ENCODE measurements at places on chromosomes 1 and 21.

DNA sequence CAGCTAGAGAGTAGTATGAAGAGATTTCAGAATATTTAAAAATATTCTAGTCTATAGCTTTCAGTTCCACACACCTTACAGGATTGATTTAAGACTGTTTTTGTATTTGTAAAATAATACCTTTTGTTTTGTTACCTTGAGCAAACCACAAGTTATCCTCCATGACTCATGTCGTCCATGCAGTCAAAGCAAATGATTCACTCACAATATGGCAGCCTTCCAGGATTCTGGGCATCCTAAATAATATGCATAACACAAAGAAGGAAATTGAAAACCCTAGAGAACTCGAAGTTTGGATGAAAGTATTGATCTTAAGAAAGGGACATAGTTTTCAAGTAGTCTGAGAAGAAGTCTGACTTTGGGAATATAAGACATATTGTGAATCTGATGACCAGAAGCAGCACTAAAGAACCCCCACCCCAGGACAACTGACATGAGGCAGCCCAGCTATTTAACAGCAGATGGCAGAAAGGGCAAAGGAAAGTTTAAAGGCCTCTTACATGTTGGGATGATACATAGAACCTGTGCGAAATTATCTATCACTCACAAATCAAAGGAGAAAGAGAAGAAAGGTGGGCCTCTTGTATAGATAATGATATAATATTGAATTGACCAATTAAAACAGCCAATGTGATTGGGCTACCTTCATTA, 857.9 kb downstream of the BRINP3 start:
- peak; percentile 92 for DNase-seq

GRCh38 chr1:180925471-180926051, 12.9 kb downstream of the KIAA1614 start:
- DNase-seq, result no peak

- no peak for DNase-seq
These were observed 69.6 kb downstream of the OLFML2B start for GRCh38 chr1:161954050-161954449.

DNA sequence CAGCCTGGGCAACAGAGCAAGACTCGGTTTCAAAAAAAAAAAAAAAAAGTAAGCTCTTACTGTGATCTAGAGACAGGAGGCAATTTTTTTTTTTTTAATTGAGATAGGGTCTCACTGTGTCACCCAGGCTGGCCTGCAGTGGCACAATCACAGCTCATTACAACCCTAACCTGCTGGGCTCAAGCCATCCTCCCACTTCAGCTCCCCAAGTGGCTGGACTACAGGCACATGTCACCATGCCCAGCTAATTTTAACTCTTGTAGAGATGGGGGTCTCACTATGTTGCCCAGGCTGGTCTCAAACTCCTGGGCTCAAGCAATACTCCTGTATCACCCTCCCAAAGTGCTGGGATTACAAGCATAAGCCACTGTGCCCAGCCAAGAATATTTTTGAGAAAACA, 7.4 kb downstream of the RPL22 start:
- no peak for DNase-seq

- no peak for DNase-seq
These were observed 51.0 kb upstream of the DMRTB1 start for GRCh38 chr1:53408013-53408754.

DNA sequence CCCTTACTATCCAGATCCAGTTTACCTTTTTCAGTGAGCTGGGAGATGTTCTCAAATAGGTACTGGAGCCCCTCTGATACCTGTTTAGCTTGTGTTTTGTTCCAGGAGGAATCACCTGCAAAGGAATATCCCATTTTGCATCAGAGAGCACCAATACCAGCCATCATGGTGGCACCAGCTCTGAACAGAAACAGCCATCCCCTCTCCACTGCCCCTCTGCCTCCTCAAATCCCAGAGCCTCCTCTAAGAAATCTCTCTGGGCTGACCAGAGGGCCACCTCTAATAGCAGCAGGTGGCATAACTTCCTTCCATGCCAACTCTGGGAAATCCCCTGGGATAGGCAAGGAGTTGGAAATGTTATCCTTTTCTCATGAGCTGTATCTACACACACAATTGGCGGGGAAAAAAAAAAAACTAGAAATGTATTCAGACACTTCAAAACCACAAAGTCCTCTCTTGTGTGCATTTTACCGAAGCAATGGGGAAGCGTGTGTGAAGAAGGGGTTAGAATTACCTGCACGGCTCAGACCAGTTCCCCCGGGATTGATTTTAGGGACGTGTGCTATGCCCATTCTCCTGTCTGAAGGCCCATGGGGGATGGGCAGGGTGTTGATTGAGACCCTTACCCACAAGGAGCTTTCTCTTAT, 2.4 kb downstream of the PGLYRP4 start:
- DNase-seq, result peak; percentile 28

- DNase-seq, result no peak
These were observed 343.3 kb upstream of the VAMP3 start for GRCh38 chr1:7427605-7428300.

- DNase-seq, result no peak
These were observed 7.0 kb upstream of the KCNJ15 start for GRCh38 chr21:38249696-38250278.

- no peak for DNase-seq
These were observed 13.2 kb downstream of the SLX9 start for GRCh38 chr21:44952929-44953627.

- no peak for DNase-seq
These were observed 7.1 kb downstream of the MAN1C1 start for GRCh38 chr1:25623731-25624130.

DNA sequence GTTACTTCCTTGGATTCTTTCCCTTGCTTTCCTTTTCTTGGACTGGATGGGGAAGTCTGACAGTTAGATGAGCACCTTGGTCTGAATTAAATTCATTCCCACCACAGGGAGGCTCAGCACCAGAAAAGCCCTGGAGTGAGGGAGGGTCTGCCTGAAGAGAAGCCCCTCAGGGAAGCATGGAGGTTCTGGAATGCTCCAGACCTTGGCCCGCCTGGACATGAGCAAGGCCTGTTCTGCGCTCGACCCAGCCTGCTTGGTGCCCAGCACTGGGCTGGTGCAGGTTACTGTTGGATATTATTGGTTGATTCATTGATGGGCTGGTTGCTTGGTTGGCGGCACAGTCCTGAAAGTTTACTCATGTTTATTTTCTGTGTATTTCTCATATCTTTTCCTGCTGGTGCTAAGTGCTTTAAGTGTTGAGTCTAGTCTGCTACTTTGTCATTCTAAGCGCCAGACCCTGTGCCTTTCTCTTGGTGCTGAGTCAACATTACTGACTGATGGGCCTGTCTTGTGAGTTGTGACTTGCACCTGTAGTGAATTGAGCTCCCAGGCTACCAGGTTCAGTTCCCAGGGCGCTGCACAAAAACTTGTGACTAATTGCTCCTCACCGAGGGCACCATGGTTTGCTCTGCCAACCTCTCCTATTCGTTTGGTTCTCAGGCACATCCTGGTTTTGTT, 538.5 kb downstream of the KIF26B start:
- DNase-seq, result no peak

GRCh38 chr1:58836408-58836807, 52.6 kb upstream of the JUN start:
- DNase-seq, result no peak

GRCh38 chr1:214372092-214372491, 91.1 kb downstream of the SMYD2 start:
- DNase-seq, result no peak

GRCh38 chr1:42214447-42214871, 49.9 kb upstream of the GUCA2A start:
- no peak for DNase-seq

DNA sequence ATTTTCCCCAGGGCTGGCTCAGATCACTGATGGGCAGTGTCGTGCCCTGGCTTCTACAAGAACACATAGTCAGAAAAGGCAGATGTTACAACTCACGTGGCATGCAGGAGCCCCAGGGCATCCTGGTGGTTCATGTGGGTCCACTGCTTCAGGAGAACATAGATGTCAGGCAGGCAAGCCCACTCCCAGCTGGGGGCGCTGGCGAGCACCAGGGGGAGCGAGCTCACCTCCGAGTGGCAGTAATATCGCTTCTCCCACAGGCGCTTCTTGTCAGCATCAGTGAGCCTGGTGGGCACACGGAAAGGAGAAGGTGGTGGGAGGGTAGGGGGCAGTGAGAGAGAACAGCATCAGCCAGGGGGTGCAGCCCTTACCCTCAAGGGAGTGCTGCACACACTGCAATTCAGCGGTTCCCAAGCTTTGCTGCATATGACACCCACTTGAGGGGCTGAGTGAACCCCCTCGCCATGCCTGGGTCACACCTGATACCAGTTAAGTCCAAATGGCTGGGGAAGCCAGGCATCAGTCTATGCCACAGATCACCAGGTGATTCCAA, 34.3 kb upstream of the PPP1R15B start:
- peak; percentile 60 for DNase-seq

- DNase-seq, result no peak
These were observed 135.3 kb upstream of the PRMT6 start for GRCh38 chr1:106921186-106921585.

- peak; percentile 85 for DNase-seq
These were observed 6.0 kb downstream of the CADM3 start for GRCh38 chr1:159177272-159177907.

DNA sequence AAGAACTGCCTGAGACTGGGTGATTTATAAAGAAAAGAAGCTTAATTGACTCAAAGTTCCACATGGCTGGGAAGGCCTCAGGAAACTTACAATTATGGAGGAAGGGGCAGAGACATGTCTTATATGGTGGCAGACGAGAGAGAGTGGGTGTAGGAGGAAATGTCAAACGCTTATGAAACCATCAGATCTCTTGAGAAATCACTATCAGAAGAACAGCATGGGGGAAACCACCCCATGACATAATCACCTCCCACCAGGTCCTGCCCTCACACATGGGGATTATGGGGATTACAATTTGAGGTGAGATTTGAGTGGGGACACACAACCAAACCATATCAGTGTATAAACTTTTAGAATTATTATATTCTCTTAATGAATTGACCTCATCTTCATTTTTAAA, 335.9 kb upstream of the DPYD start:
- no peak for DNase-seq

DNA sequence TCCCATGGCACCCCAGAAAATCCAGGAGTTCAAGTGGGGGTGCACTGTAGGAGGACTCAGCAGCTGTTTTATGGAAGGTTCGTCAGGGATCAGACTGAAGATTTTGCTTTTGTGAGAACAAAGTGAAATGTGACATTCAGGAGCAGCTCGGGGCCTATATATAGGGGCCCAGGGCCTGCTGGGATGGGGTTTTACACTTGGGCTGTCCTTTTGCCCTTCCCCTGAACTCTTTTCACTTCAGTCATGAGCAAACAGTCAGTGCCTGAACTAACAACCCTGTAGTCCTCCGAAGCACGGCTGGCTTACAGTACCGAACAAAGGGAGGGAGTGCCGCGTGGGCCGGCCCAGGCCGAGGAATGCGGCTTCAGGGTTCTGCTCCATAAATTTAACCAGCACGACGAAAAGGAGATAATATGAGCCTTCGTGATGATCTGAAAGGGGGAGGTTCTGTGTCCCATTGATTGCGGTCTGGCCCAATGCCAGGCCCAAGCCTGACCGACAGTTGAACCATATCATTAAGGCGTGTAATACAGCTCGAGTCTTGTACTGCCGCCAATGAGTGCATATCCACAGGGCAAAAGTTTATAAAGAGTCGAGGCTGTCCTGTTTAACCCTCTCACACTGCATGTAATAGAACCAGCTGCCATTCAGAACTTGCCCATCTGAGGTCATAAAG, 139.9 kb downstream of the DHRS3 start:
- DNase-seq, result peak; percentile 81

Measured in ACHN (cell line).